ENCODE measurements at places on chromosomes 6 and 20. TPM values are rescaled to one million over a fixed set of nuclear protein-coding genes. Genes with fewer than 3 reads are reported as not detected.

Gene COL11A2
- total RNA-seq: under 0.01 TPM

Gene NKX2-2
- total RNA-seq: not detected

Gene ZNF334
- 0.58 TPM for total RNA-seq

Gene RMND1
- 20.2 TPM for total RNA-seq

Gene DACT2
- not detected for total RNA-seq

Gene VWA7
- not detected for total RNA-seq

Gene B3GALT4
- total RNA-seq: 5.7 TPM

Gene DDO
- 2.1 TPM for total RNA-seq

Gene NKX2-4
- not detected for total RNA-seq

Gene BTN1A1
- total RNA-seq: not detected

Gene PRDM13
- total RNA-seq: not detected

Gene ARFGEF3
- total RNA-seq: under 0.01 TPM

Gene SPINT3
- not detected for total RNA-seq

Gene HLA-DMB
- total RNA-seq: not detected

Gene CLPSL1
- total RNA-seq: not detected

Gene MYB
- total RNA-seq: 4.0 TPM

Gene BPIFA1
- total RNA-seq: not detected

Gene LY6G6D
- total RNA-seq: not detected

Gene NOX3
- total RNA-seq: not detected

Gene FERMT1
- 7.5 TPM for total RNA-seq

Gene CAGE1
- not detected for total RNA-seq

Gene TMEM217
- total RNA-seq: 2.0 TPM
